ENCODE measurements at places on chromosomes 13 and 19.

DNA sequence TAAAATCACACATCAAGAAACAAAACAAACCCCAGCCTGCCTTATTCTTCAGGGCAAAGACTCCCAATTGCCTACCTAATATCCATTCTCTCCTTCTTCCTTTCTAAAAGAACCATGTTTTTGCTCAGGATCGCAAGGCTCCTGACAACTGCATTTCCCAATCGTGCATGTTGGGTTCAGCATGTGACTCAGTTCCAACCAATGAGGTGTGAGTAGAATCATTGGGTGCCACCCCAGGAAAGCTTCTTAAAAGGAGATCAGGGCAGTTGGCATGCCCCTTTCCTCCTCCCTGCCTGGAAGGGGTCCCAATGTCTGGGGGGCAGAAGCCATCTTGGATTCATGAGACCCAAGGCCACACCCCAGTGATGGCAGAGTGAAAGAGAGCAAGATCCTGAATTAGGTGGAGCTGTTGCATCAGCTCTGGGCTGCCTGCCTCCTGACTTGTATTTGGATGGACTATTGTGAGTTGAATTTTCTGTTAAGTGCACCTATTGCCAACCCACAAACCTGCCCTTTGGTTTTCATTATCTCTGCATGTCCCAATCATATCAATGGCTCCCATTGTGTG lies 26.0 kb upstream of the UBAC2 start:
- no peak for DNase-seq

DNA sequence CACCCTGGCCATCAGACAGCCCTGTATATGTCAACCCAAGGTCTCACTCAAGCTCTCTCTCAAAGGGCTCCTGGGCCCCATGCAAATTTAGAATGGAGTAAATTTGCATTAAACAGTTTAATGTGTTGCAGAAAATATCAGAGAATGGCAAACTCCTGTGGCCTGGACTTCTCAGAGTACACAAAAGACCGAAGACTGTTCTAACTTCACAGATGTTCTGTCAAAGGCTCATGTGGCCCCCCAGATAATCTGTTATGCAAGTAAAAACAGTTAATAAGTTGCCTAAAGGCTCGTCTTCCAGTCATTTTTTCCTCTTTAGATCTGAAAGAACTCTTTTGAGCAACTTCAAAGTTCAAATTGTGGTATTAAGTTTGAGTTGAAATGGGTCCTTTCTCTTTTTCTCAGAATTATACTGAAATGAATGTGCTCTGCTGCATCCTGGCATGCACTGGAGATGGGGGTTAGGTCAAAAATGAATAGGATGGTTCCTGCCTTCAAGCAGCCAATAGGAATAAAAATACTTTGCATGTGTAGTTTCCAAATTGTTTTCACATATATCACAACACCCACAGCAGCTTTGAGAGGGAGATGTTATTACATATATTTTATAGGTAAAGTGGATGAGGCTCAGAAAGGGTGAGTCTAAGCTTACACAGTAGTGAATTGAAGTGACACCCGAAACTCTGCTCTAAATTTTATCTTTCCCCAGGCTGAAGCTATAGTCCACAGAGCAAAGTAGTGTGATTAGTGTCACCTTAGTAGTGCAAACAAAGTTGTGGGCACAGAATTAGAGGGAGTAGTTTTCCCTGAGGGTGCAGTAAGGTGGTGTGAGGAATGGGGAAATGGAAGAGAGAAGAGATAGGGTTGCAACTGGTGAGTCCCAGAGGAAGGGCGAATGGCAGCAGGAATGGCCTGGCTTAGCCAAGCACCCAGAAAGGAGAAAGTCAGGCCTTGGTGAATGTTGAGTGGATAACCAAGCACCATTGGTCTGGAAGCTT lies 205.0 kb upstream of the RFC3 start:
- DNase-seq, result no peak

DNA sequence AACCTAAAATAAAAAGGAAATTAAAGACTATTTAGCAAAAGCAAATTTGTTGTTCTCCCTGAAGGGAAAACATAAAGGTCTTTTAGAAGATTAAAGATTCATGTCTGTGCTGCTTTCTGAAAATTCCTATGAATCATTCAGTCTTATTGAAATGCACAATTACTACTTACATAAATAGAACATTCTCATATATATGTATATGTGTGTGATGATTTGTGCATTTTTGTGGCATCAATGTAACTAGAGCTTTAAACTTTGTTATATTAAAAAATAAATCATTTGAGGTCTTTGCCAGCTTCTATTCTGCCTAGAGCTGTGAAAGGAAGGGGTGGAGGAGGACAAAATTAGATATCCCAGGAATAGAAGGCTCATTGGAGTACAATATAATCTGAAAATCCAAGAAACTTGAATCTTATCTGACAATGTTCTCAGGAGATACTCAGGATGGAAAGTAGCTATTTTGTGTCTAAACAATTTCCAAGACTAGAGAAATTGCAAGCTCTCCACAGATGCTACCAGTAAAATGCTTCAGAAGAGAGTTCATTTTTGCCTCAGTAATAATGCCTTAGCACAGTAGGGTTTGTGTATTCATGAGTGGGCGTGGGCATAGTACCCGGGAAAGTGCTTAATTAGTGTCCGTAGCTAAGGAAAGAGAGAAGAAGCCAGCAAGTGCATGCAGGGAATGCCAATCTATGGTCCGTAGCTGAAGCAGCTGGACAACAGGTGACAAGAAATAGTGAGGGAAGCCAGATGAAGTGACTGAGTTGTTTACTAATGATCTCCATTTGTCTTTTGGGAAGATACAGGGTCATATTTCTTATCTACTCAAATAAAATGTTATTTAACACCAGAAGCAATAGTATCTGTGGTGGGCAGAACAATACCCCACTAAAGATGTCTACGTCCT lies 395.5 kb upstream of the NBEA start:
- DNase-seq, result no peak

GRCh38 chr19:3186160-3186688 lies 494 bp downstream of the NCLN start:
- no peak for DNase-seq

DNA sequence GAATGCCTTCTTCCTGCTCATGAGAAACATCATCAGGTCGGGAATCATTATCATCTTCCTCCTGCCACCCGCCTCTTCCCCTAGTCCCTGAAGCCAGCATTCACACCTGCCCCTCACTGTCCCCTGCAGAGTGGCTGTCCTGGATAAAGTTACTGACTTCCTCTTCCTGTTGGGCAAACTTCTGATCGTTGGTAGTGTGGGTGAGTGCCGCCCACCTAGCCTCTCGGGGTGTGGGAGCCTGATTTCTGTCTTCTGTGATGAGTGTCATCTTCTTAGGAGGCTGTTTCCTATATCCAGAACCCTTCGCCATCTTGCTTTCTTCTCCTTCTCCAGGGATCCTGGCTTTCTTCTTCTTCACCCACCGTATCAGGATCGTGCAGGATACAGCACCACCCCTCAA lies 12.5 kb downstream of the SLC44A2 start:
- no peak for DNase-seq

DNA sequence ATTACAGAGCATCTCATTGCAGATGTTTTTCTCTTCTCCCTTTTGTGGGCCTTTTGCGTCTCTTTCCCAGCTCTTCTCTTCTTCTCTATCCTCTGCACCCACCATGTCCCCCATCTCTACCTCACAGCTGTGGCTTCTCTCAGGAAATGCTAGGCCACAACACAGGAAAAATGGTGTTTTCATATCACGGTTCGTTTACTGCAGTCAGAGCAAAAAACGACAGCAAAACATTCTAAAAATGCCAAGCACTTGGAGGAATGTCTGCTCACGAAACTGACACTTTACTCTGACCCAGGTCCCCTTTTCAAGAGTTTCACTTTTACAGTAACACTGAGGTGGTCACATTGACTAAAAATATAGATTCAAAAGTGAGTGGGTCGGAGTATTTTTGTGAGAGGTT lies 152.2 kb downstream of the DCT start:
- no peak for DNase-seq

GRCh38 chr13:50098693-50099092 lies 83.4 kb downstream of the KCNRG start:
- no peak for DNase-seq

DNA sequence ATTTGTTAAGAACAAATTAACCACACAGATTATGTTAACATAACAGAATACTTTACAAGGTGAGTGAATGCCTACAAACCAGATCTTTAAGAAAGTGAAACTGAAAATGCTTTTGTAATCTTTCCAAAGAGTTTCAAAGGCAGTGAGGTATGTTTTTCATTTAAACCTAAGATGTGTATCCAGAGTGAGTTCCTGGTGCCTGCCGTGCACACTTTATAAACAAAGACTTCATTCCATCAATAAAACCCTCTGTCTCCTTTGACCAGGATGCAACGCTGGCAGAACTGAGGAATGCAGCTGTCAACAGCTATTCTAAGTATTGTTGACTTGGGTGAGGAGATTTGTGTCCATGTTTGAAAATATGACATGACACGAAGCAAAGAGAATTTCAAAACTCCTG lies 344.6 kb downstream of the DNAJC15 start:
- DNase-seq, result peak; percentile 70

- no peak for DNase-seq
These were observed 183.3 kb downstream of the HS6ST3 start for GRCh38 chr13:96273196-96273595.

DNA sequence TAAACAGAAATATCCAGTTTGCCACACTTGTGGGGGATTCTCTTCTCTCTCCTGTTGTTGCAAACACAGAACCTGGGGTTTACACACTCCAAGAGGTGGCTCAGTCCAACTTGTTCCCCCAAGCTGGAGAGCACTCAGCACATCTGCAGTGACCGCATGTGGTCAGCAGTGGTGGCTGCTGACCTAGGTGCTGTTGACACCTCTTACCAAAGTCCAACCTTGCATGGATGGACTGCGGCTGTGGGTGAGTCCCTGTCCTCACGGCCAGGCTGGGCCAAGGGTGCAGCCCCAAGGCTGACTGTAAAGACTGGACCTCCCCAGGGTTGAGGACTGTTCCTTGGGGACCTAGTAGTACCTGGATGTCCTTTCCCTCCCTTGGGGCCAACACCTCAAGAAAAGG lies 6.1 kb downstream of the LRFN3 start:
- DNase-seq, result no peak

DNA sequence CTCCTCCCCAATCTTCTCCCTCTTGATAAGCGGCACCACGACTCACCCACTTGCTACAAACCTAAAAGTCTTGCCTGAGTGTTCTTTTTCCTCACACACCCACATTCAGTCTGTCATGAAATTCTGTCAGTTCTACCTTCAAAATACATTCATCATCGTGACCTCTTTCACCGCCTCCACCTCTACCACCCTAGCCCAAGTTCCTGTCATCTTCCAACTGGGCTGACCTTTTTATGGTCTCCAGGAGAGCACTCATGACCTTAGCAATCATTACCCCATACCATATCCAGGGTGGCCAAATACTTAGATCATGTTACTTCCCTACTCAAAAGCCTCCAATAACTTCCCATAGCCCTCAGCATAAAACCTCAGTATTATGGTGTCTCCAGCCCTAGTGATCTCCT lies 110.4 kb upstream of the TSC22D1 start:
- DNase-seq, result no peak

DNA sequence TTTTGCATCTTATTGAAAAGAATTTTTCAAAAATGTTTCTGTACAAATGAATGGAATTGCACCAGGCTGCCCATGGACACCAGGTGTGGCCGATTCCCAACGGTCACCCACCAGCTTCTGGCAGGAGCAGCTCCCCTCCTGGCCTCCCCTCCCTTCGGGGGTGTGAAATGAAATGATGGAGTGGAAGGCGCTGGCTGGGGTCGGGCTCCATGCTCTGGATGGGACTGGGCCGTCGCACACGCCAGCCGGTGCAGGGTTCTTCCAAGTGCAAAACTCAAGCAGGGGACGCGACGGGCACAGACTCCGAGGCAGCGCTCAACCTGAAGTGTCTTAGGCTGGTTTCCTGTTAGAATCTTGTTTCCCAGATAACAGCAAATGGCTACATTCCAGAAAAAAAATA lies 21.9 kb downstream of the C19orf44 start:
- DNase-seq, result no peak

DNA sequence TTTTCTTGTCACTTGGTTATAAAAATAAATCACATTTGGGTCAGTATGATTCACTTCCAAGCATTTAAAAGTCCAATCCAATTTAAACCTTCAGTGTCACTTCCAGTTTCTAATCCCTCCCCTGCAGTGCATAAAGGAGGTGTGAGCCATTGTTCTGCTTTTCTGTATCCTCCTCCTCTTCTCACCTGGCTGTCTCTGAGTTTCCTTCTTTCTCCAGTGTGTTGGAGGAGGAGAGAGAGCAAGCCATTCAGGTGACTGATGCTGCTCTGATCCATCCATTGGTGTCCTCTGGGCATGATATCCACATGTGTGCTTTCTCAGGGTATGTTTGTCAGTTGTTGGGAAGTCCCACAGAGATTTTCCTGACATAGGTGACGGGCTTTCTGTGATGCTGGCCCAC lies 1.2 kb downstream of the NUDT15 start:
- DNase-seq, result no peak

DNA sequence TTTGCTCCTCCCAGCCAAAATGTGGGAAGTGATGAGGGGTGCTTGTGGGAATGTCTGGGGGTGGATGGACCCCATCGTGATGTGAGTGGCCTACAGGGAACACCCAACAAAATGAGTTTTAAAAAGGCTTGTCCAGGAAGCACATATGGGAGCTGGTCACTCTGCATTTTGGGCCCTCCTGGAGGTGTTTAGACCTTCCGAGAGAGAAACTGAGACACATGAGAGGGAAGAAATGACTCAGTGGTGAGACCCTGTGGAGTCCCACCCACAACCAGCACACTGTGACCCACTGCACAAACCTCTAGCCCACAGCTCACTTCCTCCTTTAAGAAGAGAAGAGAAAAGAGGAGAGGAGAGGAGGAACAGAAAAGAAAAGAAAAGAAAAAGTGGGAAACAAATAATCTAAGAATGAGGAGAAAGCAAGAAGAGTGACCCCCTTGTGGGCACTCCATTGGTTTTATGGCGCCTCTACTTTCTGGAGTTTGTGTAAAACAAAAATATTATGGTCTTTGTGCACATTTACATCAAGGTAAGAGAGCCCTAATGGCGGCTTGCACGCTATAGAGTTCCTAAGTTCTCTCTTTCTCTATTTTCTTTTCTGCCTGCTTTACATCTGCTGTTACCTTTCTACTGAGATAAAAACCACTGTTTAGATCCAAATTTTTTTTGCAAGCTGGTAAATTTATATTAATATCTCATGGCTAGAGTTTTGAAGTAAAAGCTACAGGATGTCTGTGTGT lies 13.3 kb upstream of the LILRB1 start:
- no peak for DNase-seq

DNA sequence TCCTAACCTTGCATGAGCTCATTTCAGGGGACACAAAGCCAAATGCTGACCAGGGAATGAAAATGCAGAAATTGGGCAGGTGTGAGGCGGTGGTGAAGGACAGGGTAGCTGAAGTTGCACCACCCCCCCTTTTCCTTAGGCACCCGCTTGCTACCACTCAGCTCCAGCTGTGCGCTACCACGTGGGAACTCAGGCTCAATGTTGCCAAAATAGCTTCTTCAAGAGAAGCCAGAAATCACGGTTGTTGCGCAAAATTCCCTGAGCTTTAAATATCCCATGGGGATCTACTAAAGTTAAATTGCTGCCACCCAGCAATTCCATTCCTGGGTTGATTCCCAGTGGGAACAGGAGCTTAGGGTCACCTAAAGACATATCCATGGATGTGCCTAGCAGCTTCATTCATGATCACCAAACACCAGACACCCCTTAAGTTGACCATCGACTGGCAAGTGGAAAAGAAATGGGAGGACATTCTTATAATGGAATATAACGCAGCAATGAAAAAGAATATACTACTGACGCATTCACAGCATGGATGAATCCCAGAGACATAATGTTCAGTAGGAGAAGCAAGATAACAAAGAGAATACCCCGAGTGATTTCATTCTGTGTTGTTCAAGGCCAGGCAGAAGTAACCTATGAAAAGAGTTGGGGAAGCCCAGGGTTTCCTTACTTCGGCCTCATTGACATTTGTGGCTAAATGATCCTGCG lies 12.8 kb upstream of the ADGRL1 start:
- peak; percentile 43 for DNase-seq

All from AG10803 (cell line).